Lower leg skin (tissue), 4 donors: ENCODE measurements at places on chromosomes 12 and 14. TPM values are rescaled to one million over a fixed set of nuclear protein-coding genes. Genes with fewer than 3 reads are reported as not detected.

DNA sequence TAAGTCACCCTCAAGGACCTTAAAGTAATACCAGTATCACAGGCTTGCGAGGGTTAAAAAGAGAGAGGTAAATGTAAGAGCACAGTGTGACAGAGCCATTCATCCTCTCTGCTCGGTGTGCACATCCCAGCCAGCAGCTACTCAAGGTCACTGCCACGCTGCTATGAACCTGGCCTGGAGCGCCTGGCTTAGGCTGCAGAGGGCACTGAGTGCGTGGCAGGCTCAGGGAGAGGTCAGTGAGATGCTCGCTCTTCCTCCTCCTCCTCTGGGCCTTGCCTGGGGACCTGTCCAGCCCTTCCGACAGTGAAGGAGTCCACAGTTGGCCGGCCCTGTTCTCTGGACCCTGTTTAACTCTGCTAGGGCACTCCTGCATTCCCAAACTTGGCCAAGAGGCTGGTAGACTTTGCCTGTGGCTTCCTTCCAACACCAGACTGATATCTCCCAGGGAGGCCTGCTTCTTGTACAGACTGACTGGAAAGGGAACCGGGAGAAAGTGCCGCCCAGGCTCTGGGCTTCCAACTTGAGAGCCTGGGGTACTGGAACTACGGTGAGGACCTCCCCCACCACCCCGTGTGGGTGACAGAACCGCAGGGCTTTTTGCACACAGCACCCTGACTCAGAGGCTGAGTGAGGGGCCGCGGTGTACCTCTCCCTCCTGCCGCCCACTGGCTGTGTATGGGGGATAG, 62.6 kb upstream of the CORO1C start:
- DNase-seq = no peak

GRCh38 chr12:93174048-93174447, 203.7 kb upstream of the NUDT4 start:
- DNase-seq = no peak

DNA sequence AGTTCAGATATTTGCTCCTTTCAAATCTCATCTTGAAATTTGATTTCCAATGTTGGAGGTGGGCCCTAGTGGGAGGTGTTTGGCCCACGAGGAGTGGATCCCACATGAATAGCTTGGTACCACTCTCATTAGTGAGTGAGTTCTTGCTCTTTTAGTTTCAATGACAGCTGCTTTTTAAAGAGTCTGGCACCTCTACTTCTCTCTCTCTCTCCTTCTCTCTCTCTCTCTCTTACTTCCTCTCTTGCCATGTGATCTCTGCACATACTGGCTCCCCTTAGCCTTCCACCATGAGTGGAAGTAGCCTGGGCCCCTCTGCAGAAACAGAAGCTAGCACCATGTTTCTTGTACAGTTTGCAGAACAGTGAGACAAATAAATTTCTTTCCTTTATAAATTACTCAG, 25.1 kb downstream of the GPR65 start:
- DNase-seq = no peak

DNA sequence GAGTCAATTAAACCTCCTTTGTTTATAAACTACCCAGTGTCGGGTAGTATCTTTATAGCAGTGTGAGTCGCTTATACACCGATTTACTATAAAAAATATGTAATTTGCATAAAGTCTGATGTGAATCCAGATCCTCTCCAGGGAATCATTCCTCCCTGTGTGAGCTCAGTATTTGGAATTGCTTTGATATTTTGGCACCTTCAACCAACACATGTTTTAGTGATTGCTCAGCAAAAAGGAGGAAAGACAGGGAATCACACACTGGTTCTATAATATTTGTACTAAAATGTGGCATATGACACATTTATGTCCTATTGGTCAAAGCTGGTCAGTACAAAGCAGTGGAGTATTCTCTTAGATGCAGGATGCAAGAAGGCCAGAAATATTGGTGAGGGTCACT, 703.9 kb upstream of the ATXN7L3B start:
- no peak for DNase-seq

DNA sequence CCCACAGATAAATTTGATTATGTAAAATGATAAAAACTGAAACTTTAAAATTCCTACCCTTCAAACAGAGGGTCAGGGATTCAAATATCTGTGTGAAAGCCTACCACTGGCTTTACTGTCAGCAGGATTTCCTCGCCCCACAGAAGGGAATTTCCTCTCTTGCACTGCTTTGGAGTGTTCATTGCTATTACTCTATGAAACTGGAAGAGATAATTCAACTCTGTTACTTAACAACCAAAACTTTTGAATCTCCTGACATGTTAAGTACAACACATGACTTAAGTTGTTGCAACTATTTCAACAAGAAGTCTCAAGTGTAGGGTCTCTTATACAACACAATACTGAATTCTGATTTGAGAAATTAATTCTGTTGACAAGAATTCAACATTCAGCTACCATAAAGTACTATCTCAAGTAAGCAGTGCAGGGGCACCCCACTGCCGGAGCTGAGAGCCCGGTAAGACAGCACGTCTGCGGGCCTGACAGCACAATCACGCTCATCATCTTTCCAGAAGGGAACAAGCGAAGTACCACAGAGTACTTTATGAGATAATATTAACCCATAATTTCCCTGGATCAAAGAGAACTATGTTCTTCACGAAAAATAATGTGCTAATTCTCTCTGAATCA, 22.9 kb downstream of the DICER1 start:
- DNase-seq = no peak

Gene ACOT4
- total RNA-seq = 0.53 TPM

- DNase-seq = no peak
Measured at GRCh38 chr12:46214668-46215436, 54.0 kb downstream of the SLC38A1 start.

DNA sequence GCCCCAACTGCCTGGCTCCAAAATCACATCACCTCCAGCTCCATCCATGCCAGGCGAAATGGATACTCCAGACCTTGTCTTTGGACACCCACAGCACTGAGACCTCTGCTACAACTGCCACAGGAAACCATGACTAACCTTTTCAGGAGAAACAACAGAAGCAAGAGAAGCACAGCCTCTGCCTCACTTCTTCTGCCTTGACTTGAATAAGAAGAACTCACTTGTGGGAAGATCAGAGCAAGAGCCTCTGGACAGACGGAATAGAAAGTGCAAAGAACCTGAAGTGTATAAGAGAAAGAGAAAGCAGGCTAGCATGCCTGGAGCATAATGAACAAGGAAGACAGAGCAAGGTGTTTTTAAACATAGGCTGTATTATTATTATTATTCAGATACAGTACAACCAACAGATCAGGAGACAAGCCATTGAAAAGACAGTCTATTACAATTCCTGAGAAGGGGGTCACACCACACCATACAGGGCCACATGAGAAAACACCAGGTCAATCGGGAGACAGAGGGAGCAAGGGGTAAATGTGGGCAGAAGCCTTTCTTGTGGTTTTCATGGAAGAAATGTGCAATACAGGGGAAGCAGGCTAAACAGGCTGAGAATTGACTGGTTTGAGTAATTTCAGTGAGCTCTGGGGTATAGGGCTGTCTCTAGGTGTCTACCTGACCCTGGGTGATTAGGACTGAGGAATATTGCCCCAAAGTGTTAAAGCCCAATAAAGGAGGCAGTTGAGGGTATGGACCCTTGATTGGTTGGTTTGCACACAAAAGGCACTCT, 7.4 kb upstream of the OR10P1 start:
- no peak for DNase-seq

Gene HOXC9
- 16.8 TPM for total RNA-seq

Gene BEST3
- total RNA-seq = 0.13 TPM

Gene MYO1A
- total RNA-seq = 0.30 TPM

- no peak for DNase-seq
Measured at GRCh38 chr14:26286081-26286912, 311.5 kb downstream of the NOVA1 start.

Gene KIAA0586
- 15.3 TPM for total RNA-seq

GRCh38 chr12:54683398-54683797, 35.2 kb upstream of the DCD start:
- DNase-seq = no peak

Gene KRT71
- not detected for total RNA-seq

DNA sequence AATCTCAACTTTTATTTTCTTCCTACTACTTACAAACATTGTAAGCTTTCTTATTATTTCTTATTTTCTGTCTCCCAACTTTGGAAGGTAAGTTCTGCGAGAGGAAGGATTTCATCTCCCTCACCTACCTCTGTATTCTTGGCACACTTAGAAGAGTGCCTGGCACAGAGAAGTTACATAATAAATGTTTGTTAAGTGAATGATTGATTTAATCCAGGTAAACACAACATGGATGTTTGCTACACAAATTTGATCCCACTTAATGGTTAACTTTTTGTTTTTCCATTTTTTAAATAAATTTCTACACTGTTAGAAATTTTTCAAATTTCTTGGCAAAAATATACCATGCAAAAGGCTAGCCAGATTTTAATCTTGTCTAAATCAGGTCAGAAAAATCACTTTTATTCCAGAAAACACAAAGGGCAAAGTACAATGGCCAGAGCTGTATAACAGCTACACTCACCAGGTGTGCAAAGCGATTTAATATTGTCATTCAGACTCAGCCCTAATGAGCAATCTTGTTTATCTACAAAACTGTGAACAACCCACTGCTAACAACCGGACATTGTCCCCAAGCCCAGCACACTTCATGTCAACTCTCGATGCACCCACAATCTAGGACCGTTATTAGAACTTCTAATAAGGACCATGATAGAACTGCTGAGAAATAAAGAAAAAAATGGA, 222.1 kb upstream of the EEA1 start:
- DNase-seq = no peak

GRCh38 chr12:43154498-43155045, 397.4 kb downstream of the ADAMTS20 start:
- DNase-seq = no peak

DNA sequence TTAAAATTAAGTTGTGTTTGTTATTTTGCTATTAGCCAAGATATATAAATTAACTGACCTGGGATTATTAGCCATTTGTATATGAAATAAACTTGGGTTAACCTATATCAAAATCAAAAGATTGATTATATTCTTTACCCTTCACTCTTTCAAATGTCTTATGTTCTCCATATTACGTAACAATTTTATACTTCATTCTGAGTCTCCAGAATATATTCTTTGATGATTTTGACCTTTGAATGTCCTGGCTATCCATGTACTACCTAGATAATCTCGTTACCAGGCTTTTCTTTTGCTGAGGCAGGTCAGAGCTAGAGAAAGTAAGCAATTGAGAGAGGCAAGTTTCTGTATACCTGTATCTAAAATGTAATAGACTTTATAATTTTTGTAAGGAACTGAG, 3.6 kb downstream of the PPM1A start:
- no peak for DNase-seq

DNA sequence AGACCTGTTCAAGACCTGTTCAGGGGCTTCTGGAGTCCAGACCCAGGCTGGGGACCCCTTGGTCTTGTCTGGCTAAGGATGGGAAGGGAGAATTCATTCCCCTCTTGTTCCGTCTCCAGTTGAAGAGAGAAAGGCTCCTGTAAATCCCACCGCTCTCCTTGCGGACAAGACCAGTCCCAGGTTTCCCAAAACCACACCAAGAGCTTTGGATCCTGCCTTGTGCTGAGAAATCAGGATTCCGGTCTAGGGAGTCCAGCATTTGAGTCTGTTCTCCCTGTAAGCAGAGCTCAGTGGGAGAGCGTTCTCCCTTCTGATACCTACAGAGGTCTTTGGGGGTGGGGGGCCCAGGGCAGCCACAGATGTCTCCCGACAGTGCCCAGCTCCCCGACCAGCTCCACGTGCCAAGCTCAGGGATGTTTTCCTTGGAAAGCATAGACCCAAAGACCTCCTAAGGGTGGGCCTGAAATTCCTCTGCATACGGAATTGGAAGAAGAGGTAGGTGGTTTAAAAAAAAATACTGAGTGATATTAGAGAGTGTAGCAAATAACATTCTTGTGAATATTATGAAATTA, 1.9 kb downstream of the HOXC13 start:
- DNase-seq = no peak

Gene PTHLH
- 2.7 TPM for total RNA-seq

Gene SLC41A2
- 1.8 TPM for total RNA-seq

Gene ARHGAP9
- 2.9 TPM for total RNA-seq

Gene GYS2
- not detected for total RNA-seq

GRCh38 chr14:57962325-57963035, 96.6 kb upstream of the SLC35F4 start:
- no peak for DNase-seq

- DNase-seq = no peak
Measured at GRCh38 chr12:23906329-23906728, 43.1 kb downstream of the SOX5 start.

GRCh38 chr14:71478542-71478941, 453.7 kb upstream of the RGS6 start:
- no peak for DNase-seq

- DNase-seq = no peak
Measured at GRCh38 chr14:30287579-30288445, 271.1 kb upstream of the G2E3 start.

GRCh38 chr12:57888409-57889157, 42.1 kb upstream of the CTDSP2 start:
- no peak for DNase-seq
